Suppressor macrophage treated with lipopolysaccharide for 4 hours (primary cell): ENCODE measurements at places on chromosomes 2 and 18.
A peak's percentile ranks its signal among the peaks of the same experiment; 100 is the strongest.

- DNase-seq = peak; percentile 12
Measured at GRCh38 chr2:127790694-127791529, 20.1 kb downstream of the WDR33 start.

DNA sequence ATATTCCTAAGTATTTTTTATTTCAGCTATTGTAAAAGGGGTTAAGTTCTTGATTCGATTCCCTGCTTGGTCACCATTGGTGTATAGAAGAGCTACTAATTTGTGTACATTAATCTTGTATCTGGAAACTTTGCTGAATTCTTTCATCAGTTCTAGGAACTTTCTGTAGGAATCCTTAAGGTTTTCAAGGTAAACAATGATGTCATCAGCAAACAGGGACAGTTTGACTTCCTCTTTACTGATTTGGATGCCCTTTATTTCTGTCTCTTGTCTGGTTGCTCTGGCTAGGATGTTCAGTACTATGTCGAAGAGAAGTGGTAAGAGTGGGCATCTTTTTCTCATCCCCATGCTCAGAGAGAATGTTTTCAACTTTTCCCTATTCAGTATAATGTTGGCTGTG is 252.7 kb downstream of the NR4A2 start:
- DNase-seq = no peak

DNA sequence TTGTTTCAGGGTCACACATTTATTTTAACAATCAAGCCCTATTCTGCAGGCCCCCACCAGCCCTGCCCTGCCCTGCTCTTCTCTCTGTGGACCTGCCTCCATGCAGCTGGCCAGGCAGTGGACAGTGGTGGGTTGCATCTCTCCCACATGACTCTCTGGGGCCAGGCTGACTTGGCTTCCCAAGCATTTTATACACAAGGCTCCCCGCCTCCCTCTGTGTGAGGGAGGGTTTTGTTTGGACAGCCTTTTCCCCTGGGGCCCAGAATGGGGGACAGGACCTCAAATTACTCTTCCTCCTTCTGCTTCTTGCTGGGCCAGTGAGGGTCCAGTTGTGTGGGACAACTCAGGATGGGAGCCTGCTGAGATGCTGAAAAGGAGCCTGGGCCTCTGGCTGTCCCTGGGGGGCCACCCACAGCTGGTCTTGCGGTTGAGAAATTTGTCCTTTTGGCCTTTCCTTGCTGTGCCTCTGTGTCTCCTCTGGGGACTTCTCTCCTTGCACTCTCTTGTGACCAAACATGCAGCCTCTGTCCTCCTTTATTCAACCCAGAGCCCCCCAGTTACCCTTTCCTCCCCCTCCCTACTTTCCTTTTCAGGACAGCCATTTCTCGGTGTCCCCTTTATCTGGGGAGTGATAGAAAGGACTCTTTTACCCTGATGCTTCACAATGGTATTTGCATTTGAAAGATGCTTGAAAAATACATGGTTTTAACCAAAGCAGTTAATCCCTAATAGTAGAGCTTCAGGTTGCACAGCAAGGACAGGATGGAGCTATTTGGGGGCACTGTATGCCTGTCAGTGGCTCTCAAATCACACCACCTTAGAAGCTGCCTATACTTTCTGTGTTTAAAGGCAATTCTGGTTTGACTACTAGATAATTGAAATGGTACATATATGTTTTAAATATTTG is 151.1 kb downstream of the FHOD3 start:
- DNase-seq = no peak

GRCh38 chr2:68505603-68506159 is 38.3 kb downstream of the APLF start:
- DNase-seq = no peak

DNA sequence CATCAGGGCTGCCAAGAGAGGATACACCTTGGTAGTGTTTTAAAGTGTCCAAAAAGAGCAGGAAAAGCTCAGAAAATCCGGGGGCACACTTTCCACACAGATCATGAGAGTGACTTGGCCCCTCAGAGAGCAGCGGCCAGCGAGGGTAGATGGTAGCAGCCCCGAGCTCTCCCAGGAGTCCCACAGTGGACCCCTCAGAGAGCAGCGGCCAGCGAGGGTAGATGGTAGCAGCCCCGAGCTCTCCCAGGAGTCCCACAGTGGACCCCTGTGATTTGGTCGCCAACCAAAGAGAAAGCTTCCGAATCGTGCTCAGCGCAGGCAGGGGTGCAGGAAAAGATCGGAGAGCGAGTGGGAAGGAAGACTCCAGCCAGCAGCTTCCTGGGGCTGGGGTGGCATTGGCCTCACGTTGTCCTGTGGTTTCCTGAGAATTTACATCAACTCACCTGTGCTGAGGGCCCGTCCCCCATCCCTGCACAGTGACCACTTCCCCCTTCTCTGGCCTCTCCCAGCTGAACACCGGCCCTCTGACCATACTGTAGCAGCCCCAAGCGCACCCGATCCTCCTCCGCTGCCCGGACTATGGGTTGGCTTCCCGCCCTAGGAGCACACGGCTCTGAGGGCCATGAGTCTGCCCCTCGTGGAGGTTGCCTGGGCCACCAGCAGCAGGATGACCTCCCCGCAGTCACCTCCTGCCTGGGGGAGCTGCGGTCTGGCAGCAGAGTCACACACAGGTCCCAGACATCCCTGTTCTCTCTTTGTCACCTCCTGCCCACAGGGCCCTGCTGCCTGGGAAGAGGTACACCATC is 33.7 kb downstream of the MTERF4 start:
- no peak for DNase-seq

DNA sequence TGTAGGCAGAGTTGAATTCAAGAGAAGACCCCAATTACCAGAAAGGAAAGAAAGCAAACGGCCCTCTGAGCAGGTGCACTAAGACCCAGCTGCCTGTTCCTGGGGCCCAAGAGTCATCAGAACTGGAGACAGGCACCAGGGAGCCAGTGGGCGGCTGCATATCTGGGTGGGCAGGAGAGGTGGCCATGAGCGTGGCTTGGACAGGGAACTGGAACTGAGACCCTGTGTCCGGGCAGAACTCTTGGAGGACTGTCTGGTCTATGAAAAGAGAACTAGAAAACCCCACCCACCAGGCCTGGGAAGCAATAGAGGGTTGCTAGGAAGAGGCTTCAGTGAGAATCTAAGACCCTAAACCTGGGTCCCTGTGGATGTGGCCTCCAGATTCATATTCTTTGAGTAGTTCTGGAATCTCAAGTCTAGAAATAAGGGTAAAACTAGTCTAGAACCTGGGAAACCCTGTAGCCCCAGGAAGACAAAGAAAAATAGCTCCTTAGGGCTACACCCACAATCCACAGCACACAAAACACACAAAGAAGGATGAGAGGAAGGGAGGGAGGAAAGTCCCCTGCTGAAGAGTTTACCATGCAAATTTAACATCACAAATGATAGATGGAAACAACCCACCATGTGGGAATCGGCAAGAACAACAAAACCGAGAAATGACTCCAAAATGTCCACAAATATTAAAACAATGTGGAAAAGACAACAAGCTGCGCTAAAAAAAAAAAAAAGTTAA is 147.0 kb downstream of the HDAC4 start:
- DNase-seq = peak; percentile 52

DNA sequence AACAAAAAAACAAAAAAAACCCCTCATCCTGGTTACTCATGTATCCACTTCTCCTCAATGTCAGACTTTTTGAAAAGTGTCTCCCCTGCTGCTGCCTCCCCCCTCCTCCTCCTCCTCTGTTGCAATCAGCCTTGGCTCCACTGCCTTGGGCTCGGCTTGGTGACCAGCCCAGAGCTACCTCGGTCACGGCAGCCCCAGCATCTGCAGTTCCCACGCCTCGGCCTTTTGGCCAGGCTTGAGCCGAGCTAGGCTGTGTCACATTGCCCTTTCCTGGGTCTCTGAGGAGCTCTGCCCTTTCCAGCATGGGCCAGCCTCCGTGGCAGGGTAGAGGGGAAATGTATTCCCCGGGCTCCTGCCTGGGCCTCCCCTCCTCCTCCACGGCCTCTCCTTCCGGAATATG is 22.7 kb upstream of the INHBB start:
- no peak for DNase-seq
